ENCODE measurements at places on chromosomes 3 and 15.

- DNase-seq, result no peak
Observed at GRCh38 chr3:109191421-109191820, 54.9 kb downstream of the C3orf85 start.

DNA sequence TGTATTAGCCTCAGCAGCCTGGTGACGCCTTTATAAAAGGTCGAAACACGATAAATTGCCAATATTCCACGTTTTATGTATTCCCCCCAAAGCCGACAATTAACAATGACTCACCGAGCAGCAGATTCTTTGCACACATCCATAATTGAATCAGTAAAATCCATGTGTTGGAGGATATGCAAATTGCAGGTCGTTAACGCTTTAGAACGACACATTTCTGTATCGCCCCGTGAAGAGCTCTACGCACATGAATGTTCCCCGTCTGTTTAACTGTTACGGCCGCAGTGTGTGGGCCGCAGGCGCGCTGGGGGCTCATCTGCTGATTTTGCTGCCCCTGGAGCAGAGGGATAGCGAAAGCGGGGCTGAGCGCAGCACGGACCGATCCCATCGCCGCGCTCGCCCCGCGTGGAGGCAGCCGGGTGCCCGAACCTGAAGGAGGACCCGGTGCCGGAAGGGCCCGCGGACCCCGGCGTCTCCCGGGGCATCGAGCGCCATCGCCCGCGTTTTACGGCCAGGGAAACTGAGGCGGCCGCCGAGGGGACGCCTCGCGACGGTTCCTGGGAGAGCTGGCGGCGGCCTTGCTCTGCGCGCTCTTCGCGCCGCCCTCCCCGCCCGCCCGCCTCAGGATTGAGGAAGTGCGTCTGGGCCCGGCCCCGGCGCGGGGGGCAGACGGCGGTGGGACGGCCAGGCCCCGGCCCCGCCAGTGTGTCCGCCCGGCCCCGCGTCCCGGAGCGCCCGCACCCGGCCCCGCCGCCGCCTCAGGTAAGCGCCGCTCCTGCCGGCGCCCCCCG lies at the start of gene LRRK1:
Gene LRRK1, plus strand, starts transcription at position 668 of the 791 bp plus-strand sequence. CDS start 5,276 bp downstream, outside the sequence.
- no peak for DNase-seq

DNA sequence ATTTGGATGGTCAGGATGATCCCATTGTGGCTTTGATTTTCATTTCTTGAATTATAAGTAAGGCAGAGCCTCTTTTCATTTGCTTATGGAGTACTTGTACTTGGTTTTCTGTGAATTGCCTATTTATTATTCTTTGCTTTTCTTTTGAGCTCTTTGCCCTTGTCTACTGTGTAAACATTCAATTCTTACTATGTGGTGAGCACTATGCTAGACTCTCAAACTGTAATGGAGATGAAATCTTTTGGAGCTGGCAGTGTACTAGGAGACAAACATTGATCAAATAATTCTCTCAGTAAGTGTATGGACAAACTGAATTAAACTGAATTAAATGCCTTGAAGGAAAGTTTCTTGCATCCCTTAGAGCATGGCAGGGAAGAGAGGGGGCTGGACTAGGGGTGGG lies 87.0 kb upstream of the NR2E3 start:
- DNase-seq, result no peak

GRCh38 chr3:156676768-156677479 lies 2.5 kb downstream of the TIPARP start:
- no peak for DNase-seq

DNA sequence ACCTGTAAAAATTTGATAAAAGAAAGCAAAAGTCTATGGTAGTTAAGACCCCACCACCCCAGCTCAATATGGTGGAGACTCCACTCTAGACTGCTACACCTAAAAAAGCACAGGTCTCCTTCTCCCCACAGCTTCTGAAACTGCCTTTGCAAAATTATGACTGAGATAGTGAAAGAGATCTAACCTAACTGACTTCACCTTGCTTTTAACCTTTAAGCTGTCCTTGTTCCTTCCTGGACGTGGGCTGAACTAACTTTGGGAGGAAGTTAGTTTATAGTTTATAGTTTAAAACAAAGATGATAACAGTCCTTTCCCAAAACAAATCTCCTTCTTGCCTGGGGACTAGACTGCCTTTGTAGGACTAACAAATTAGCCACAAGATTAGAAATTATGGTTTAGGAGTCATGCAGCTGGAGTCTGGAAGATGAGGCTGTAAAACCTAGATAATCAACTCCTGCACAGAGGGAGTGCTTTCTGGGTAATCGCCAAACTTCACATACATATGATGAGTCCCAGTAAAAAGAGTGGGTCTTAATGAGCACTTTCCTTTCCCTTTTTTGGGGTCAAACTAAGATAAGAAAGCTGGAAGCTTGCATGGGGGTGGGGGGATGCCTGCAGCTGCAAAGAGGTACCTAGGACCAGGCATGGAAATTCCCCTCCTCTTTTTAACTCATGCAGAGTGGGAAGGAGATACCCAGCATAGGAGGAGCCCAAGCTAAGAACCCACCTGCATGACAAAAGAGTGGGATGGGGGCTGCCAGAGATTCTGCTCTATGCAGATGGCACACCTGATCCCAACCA lies 17.5 kb downstream of the CCR8 start:
- no peak for DNase-seq
